OCI-LY7 (cell line): ENCODE measurements at places on chromosomes 6 and 20.
A peak's percentile ranks its signal among the peaks of the same experiment; 100 is the strongest.

- no peak for DNase-seq
These were observed 70.4 kb upstream of the BLCAP start for GRCh38 chr20:37598100-37598543.

DNA sequence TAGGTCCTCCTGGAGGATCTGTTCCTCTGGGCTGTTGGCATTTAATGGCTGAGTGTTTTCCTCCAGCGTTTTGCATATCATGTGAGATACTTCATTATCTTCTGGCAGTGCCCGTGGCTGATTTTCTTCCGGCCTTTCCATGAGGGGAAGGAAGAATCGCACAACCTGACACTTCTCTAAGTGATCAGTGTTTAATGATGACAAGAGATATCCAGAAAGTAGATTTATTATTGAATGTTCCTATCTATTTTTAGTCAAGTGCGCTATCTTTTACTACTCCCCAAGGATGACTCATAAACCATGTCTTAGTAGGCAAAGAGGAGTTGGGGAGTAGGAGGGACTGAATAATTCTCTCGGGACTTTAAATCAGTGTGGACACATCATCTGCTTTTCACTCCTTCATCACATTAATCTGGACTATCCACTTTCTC lies 149.7 kb downstream of the PLCB4 start:
- no peak for DNase-seq

GRCh38 chr6:42124223-42124836 lies 18.1 kb downstream of the C6orf132 start:
- DNase-seq, result no peak

GRCh38 chr20:10640897-10641296 lies 32.9 kb downstream of the JAG1 start:
- DNase-seq, result no peak

DNA sequence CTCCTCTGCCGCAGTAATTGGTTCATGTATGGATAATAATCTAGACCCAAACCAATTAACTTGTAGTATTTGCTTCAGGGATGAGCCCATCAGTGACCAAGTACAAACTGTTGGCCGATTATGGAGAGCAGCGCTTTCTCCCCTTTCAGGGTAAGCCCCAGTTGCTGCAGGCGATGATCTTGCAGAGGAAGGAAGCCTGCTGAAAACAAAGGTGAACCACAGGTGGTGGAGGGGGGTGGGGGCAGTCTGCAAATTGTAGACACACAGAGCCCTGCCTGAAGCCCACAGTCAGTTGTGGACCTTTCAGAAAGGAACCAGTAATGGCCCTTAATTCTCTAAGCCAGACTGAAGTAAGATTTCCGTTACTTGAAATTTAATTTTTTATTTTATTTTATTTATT lies 167.9 kb upstream of the JARID2 start:
- no peak for DNase-seq

- no peak for DNase-seq
These were observed 21.2 kb downstream of the FRMD1 start for GRCh38 chr6:168057836-168058235.

DNA sequence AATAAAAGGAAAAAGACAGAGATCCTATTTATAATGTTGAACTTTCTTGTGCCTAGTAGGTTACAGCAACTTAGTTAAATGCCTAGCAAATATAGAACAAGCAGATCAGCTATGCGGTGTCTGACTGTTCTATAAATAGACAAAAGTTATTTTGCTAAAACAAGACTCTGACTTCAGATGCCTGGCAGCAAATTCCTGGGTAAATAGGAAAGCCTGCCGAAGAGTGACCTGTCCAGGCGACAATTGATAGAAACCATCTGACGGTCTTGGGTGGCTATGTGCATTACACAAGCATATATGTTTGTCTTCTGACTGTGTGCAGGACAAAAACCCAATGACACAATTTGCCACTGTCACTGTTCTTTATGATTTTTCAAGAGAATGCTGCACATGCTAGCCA lies 38.0 kb upstream of the PDE10A start:
- DNase-seq, result no peak

DNA sequence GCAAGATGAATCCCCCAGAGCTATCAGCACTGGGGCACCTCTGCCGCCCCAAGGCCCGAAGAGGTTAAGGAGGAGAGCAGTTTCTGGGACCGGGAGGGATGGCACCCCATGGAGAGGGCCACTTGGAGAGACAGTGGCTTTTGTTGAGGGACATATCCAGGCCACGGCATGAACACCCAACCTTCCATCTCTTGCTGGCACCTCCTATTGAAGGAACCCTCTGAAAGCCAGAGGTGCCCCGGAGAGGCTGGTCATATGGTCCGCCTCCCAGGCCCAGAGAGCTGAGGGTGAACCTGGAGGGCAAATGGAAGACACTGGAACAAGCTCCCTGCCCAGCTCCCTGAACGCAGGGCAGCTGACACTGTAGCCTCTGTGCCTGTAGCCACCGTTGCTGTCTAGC lies 167.0 kb downstream of the NFATC2 start:
- DNase-seq, result no peak

DNA sequence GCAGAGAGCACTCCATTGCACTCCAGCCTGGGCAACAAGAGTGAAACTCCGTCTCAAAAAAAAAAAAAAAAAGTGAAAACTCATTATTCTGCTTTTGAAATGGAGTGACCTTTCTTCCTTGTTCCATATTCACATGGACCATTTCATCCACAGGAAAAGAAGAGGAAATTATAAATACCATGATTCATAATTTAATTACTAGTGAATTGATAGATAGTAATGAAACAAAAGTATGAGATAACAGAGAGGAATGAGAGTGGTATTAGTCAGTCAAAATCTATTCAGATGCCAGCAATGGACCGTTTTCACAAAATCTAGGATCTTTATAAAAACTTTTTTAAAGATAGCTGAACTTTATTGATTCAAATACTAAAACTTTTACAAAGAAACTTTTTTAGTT lies 443.1 kb upstream of the FLRT3 start:
- DNase-seq, result no peak

DNA sequence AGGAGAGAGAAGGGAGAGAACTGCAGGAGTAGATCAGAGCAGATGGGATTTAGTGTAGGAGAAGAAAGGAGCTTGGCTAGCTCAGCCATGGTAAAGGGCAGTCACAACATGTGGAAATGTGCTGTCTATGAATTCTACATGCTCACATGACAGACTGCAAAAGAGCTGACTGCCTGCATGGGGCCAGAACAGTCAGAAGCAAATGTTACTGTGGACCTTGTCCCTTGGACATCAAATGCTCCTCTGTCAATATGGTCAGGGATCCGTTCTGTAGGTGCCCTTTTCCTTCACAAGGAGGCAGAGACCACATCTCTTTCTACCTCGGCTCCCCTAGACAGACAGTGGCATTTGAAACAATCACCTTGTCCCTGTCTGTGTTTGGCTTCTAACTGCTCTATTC lies 46.6 kb upstream of the HIVEP1 start:
- DNase-seq, result no peak

- no peak for DNase-seq
These were observed 287.0 kb upstream of the SOX4 start for GRCh38 chr6:21306546-21306945.

- no peak for DNase-seq
These were observed 299.5 kb downstream of the PAX1 start for GRCh38 chr20:22004946-22005345.

DNA sequence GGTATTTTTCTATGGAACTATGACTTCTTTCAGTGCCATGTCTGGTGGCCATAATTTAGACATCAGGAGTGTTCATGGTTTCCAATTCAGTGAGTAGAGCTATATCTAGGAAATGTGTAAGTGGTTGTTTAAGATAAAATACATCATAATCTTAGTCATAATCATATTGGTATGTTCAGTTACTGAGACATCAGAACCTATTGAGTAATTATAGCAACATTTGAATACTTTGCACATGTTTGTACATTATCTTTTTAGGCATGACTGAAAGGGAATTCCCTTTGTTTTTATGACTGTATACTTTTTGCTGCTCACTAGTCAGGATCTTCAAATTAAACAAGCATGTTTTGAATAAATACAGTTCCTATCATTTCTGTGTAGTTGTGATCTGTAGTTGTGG lies 64.0 kb downstream of the STXBP5 start:
- no peak for DNase-seq

DNA sequence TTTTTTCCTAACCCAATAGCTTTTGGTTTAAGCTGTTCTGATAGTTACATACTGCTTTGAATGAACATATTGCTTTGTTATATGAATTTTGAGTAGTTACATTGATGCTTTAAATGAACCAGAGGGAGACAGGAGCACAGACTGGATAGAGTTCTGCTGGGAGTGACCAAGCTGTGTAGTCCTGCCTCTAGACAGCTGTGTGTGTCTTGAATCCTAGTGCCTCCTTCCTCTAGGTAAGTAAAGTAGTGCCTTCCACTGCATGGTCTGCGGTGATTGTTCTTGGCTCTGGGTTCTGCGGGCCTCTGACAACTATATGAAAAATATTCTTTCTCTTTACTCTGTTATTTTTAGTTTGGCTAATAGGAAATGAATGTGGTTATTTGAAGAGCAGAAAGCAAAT lies 46.0 kb upstream of the ADGRG6 start:
- no peak for DNase-seq

DNA sequence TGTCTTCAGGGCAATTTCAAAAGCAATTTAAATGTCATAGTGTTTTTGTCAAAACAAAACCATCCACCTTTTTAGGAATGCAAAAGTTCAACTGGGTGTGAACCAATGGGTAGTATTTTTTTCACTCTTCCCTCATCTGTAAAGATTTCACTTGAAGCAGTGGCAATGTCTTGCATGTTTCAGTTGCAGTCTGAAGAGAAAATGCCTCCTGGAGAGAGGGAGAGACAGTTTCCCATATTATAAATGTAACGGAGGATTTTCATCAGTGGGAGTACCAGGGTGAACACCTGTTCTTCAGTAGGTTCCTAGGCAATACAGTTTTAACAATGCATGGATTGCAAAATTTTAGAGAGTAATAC lies 3.3 kb downstream of the FOXQ1 start:
- no peak for DNase-seq

DNA sequence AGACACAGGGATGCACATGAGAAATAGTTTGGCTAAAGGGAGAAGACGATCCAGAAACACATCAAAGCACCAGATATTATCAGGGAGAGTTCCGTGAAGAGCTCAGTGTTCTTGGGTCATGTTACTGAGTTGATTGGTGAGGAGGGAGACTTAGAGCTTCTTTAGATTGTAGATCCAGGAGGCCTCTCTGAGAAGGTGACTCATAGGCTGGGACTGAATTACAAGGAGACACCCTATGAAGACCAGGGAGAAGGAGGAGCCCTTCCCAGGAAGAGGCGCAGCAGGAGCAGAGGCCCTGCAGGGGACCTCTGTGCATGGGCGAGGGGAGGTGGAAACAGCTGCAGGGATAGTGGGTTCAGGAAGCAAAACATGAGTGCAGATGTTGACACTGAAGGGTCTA lies 196.5 kb downstream of the SLC24A3 start:
- no peak for DNase-seq

DNA sequence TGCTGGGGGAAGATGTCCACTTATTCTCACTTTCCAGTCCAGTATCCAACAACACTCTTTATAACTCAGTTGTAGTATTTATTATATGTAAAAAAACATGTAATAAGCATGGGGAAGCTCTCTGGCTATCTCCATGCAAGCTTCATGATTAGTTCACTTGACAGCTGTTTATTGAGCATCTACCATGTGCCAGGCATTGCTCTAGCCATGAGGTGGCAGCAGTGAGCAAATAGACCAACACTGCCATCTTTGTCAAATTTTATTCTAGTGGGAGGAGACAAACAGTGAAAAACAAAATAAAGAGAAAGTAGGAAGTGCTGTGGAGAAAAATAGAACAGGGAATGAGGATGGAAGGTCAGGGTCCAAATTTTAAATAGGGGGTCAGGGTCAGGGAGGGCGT lies 131.8 kb downstream of the CFAP61 start:
- no peak for DNase-seq

GRCh38 chr6:158654498-158654897 lies 4.6 kb downstream of the SYTL3 start:
- DNase-seq, result no peak

- no peak for DNase-seq
These were observed 48.9 kb downstream of the HDDC2 start for GRCh38 chr6:125252891-125253290.

- DNase-seq, result no peak
These were observed 403.8 kb upstream of the SOX4 start for GRCh38 chr6:21189759-21190158.

DNA sequence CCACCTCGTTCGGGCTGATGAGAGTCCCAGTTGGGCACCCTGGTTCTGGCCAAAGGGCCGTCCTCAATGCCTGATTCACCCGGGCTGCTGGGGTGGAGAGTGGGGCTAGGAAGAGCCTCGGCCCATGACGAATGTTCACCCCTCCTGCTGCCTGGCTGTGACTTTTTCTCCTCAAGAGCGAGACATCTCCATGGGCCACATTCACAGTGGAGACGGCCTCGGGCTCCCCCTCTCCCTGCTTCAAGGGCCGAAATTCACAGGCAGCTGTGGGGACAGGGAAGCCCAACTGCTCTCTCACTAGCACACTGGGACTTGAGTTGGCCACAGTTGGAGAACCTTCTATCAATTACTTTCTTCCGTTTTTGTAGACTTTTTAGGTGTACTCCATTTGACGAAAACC lies 138.0 kb downstream of the SYNDIG1 start:
- DNase-seq, result no peak

- no peak for DNase-seq
These were observed 9.9 kb upstream of the PI16 start for GRCh38 chr6:36944650-36945049.

GRCh38 chr20:13068336-13068735 lies 59.6 kb downstream of the SPTLC3 start:
- DNase-seq, result no peak

DNA sequence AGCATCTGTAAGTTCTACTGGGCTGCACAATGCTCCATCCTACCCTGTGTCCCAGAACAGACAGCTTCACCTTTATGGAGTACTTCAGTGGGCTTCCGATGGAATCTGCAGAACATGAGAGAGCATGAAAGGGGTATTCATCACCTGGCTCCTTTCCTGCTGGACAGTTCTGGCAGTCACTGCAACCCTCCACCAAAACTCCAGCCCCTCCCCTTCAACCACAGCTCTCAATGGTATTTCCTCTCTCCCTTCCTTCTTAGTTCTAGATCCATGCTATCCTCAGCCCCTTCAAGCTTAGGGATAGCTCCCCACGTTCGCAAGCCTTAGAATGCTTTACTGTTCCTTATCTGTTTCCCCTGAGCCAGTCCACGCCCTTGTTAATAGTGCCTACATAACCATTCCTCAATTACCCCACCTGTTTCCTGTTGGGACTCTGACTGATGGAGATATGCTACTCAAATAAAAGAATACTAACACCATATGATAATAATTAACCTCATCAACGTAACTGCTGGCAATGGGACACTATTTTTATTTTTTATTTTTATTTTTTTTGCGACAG lies 26.8 kb downstream of the TRAM2 start:
- DNase-seq, result no peak

- DNase-seq, result no peak
These were observed 68.2 kb downstream of the PRDM1 start for GRCh38 chr6:106154326-106154725.

- peak; percentile 37 for DNase-seq
These were observed 109.1 kb upstream of the PRSS16 start for GRCh38 chr6:27138406-27138805.
